ENCODE measurements at places on chromosomes 3 and 15. TPM values are rescaled to one million over a fixed set of nuclear protein-coding genes. Genes with fewer than 3 reads are reported as not detected.

The PLSCR5 gene
- total RNA-seq = not detected

The GPR171 gene
- not detected for total RNA-seq

The CLDN18 gene
- under 0.01 TPM for total RNA-seq

The SST gene
- total RNA-seq = not detected

The CYP1A1 gene
- not detected for total RNA-seq

The TIGIT gene
- not detected for total RNA-seq

The LIPC gene
- 1.8 TPM for total RNA-seq

The RLBP1 gene
- not detected for total RNA-seq

The PLAAT1 gene
- total RNA-seq = not detected

The OR5K1 gene
- total RNA-seq = not detected

The VEPH1 gene
- total RNA-seq = 55.6 TPM

The ISLR gene
- total RNA-seq = 250 TPM

The TM4SF18 gene
- total RNA-seq = 0.86 TPM

The CHRD gene
- 1.7 TPM for total RNA-seq

The P2RY12 gene
- not detected for total RNA-seq

The COX5A gene
- total RNA-seq = 57.9 TPM

The TMEM212 gene
- total RNA-seq = not detected

The GOLGA8K gene
- 1.6 TPM for total RNA-seq

The RBMS3 gene
- 123 TPM for total RNA-seq

The NR2E3 gene
- not detected for total RNA-seq

The CSPG5 gene
- 0.11 TPM for total RNA-seq

The TMEM45A gene
- total RNA-seq = 99.8 TPM

The DNAH12 gene
- total RNA-seq = 0.13 TPM

The GOLGA8T gene
- total RNA-seq = not detected

The LRRIQ4 gene
- total RNA-seq = under 0.01 TPM

The GBE1 gene
- 190 TPM for total RNA-seq

The MKRN3 gene
- not detected for total RNA-seq

The SLC27A2 gene
- 0.11 TPM for total RNA-seq

The COL6A5 gene
- total RNA-seq = not detected

The HIGD2B gene
- not detected for total RNA-seq

The CCDC54 gene
- total RNA-seq = not detected

The PAQR9 gene
- under 0.01 TPM for total RNA-seq

The SEMA3F gene
- total RNA-seq = 14.2 TPM

The SPG11 gene
- total RNA-seq = 78.8 TPM

The KAT2B gene
- total RNA-seq = 16.8 TPM

Measured in articular chondrocyte of knee joint (primary cell).